ENCODE measurements at places on chromosomes 3 and 15. TPM values are rescaled to one million over a fixed set of nuclear protein-coding genes. Genes with fewer than 3 reads are reported as not detected.

MITF gene
- total RNA-seq: 5.7 TPM

ISL2 gene
- 0.90 TPM for total RNA-seq

PRSS50 gene
- total RNA-seq: not detected

DNAH12 gene
- under 0.01 TPM for total RNA-seq

REC114 gene
- total RNA-seq: not detected

SKOR1 gene
- under 0.01 TPM for total RNA-seq

CEMIP gene
- 0.26 TPM for total RNA-seq

PLSCR5 gene
- total RNA-seq: not detected

ECE2 gene
- not detected for total RNA-seq

EIF2A gene
- total RNA-seq: 165 TPM

VIPR1 gene
- total RNA-seq: 0.38 TPM

- no peak for DNase-seq
Observed at GRCh38 chr3:161349529-161350312, 21.6 kb downstream of the SPTSSB start.

DNA sequence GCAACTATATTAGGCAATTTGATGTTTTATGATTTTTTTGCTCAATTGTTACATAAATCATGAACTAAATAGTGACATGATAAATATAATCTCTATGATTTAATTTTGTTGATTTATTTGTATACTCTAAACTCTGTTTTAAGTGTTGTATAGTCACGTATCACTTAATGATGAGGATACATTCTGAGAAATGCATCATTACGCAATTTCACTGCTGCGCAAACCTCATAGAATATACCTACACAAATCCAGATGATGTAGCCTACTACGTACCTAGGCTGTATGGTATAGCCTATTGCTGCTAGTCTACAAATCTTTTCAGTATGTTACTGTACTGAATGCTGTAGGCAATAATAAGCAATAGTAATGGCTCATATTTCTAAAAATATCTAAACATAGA lies 1029.8 kb downstream of the SI start:
- no peak for DNase-seq

DNA sequence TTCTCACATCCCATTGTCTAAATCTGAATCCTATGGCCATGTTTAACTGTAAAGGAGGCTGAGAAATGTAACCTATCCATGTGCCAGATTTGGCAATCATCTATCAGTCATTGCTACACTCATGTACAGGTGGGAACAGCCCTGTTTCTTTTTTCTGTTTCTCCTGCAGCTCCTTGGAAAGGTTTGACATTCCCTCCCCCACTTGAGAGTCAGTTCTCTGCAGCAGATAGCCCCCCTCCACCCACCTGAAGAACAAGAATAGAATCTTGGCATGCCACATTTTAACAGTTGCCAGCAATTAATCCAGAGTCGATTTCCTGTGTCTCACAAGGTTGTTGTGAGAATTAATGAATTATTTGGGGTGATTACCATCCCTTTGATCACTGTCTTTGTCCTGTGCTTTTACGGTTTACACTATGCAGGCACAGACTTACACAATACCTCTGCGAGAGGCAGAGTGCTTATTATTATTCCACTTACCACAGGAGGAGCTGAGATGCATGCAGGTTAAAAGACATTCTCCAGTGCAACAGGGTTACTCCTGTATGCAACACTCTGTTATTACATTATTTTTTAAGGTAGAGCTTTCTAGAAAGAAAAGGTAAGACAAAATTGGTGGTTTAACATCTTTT lies 351.0 kb upstream of the THRB start:
- DNase-seq: no peak

- DNase-seq: no peak
Observed at GRCh38 chr3:190528706-190529105, 14.8 kb downstream of the IL1RAP start.

GRCh38 chr15:58114388-58114787 lies 23.8 kb upstream of the AQP9 start:
- no peak for DNase-seq

DNA sequence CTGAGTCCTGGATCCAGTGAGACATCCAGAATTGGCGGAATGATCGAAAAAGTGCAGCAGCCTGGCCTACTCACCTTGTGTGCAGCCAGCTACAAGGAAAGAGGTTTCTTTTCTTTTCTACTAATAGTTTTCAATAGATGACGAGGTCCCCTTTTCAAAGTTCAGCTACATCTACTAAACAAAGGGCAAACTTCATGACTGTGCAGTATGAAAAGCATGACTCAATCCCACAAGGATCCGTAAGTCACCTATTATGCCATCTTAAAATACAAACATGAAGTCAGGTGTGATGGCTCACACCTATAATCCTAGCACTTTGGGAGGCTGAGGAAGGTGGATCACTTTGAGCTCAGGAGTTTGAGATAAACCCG lies 16.7 kb downstream of the MIX23 start:
- DNase-seq: no peak

DNA sequence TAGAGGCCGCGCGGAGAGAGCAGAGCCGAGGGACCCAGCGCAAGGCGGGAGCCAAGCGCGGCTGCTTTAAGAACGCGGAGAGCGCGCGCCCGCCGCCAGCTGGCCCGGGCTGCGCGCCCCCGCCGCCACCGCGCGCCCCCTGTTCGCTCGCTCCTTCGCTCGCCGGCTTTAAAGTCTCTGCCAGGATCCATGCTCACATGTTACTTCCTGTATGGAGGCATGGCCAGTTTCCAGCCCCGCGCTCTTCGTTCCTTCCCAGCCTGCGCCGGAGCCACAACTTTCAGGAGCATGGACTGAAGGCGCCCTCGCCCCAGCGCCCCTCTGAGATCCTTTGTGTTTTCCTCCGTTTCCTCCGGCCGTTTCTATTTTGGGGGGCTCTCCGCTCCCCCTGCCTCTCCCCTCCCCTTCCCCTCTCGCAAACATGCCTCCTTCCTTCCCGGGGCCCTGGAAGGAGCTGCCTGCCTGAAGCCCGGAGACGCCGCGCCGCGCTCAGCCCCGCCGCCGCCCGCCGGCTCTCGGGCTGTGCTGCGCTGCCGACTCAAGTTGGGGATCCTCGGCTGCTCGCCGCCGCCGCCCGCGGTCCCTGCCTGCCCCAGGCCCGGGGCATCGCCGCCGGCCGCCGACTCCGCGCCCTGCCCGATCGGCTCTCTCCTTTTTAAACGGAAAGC lies at the start of gene PTPRG:
Gene PTPRG, plus strand, starts transcription at position 198 of the 668 bp plus-strand sequence. CDS start 717 bp downstream, outside the sequence.
- DNase-seq: peak; percentile 38

DNA sequence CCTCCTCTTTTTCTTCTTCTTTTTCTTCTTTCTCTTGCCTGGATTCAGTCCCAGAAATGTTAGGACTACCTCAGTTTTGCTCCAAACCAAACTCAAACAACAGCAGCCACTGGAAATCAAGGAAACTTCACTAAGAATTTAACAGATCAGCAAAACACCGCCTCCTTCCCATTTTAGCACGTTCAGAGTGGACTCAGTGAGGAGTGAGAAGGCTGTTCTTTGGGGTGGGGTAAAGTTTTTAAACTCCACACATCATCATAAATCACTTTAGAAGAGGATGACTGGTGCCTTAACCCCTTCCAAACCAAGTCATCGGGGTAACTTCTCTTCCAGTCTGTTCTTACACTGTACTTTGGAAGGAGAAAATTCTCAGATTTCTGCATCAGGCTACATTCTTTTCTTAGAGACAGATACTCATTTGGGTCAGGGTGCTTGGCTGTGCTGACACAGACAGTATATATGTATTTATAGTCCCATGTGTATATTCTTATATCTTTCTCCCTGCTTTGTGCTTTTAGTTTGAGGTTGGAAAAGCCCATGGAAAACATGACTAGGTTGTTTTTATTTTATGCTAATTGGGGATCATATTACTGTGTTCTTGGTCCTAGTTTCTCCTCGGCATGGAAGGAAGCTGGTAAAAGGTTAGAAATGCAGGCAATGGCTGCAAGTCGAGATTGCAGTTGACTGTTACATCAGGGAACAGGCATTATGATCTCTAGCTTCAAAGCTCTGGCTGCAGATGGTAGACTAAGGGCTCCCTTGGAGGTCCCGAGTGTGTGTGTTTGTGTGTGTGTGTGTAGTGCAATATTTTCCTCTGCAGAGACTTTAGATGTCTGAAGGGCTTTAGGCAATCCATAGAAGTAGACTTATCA lies at the start of gene CCDC80:
Gene CCDC80, minus strand, starts transcription at position 214 of the 872 bp plus-strand sequence. CDS start 1,238 bp downstream, outside the sequence.
- DNase-seq: peak; percentile 37

GRCh38 chr3:11307830-11308432 lies 35.7 kb downstream of the ATG7 start:
- no peak for DNase-seq

DNA sequence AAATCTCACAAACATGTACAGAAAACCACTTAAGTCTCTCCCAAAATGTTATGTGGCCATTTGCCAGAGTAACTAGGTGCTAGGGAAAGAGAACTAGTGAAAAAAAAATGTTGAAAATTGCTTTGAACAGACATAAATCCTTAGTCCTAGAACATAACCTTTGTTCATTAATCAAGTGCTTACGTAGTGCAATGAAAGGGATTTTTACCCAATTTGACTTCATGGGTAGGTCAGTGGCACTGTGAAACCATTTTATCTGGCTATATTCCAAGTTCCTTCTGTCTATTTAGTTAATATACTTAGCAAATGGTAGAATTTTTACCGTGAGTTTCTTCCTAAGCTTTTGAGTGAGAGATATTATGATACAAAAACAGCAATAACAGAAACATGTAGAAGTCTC lies 209.4 kb downstream of the DIPK2A start:
- DNase-seq: no peak

- DNase-seq: no peak
Observed at GRCh38 chr3:126529585-126530170, 5.7 kb downstream of the CHST13 start.

DNA sequence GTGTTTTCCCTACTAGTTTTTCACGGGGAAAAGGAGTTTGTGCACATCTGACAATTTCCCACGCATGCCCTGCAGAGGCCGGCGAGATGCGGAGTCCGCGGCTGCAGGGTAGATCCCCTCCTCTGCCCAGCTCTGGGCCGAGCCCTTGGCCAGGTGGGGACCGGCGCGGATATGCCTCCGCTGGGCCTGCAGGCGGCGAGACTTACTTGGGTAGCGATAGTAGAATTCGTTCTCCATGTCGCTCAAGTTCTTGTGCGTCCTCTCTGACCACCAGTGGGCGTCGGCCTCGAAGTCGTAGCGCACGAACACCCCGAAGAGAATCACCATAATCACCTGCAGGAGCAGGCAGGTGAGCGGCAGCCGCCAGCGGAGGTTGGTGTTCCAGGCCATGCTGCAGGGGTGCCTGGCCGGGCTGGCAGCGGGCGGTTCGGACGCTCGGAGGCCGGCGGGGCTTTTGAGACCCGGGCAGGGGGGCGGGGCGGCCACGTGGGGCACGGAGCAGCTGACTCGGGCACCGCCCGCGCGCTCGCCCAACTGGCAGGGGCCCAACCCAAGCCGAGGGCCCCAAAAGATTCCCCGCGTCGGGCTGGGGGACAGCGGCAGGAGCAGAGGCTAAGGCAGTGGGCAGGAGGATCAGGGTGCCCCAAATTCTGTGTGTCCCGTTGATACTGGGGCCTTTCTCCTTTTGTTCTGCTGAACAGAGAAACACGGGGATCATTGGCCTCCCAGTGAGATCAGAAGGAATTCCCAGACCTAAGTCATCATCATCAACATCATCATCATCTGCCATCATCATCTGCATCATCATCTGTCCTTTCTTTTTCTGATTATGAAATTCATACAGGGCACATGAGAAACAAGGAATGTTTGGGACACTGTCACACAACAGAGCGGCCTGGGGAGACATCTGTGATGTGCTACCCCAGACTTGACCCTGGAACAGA lies at the start of gene RHCG:
Gene RHCG, minus strand, starts transcription at position 429 of the 944 bp plus-strand sequence. Its CDS starts 39 bp downstream, at position 390.
- DNase-seq: no peak

DNA sequence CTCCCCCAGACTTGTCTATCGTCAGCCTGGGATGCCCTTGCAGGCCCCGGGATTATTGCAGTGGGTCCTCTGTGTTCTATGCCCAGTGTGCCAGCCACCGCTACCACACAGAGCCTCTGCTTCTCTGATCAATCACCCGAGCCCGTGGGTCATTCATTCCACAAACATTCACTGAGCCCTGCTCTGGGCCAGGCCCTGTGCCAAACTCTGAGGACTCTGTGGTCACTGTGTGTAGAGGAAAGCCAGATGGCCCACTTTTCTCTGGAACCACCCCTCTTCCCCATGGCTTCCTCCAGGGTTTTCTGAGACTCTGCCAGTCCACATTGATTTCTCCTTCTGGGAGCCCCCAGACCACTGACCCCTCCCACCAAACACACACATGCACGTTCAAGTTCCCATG lies 55.5 kb downstream of the BSN start:
- DNase-seq: no peak

DNA sequence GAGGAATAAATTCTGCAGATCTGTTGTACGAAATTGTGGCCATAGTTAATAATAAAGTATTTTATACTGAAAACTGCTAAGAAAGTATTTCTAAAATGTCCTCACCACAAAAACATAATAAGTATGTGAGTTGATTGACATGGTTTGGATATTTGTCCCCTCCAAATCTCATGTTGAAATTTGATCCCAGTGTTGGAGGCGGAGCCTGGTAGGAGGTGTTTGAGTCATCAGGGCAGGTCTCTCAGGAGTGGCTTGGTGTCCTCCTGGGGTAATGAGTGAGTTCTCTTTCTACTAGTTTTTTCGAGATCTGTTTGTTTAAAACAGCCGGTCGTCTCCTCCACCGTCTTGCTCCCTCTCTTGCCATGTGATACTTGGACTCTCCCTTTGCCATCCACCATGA lies 424.1 kb upstream of the KCNMB2 start:
- DNase-seq: no peak

DNA sequence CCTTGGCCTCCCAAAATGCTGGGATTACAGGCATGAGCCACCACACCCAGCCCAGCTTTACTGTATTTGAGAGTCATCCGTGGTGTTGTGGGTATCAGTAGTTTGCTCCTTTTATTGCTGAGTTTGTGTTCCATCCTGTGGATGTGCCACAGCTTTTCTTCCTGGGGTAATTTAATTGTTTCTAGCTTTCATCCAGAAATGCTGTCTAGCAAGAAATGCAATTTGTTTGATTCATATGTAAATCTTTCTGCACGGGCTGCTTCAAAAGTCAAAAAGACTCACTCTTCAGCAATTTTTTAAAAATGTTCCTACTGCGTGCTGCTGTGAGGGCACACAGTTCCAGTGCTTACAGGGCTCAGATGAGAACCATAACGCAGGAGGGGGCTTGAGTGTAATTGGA lies 47.1 kb downstream of the CORO2B start:
- DNase-seq: no peak

DNA sequence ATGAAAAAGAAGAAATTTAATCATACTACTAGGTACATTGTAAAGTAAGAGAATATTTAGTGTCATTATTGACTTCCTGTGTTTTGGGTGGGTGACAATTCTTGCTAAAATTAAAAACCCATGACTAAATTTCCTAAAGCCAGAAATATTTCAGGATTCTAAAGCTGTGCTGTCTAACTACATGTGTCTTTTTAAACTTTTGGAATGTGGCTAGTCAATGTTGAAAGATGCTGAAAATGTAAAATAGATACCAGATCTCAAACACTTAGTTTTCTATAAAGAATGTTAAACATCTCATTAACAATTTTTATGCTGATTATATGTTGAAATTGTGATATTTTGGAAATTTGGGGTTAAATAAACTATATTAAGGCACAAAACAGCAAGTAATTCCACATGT lies 308.9 kb upstream of the TMCO5A start:
- DNase-seq: no peak

Data from dermis microvascular lymphatic vessel endothelial cell (primary cell).